HT1080 (cell line): ENCODE measurements at places on chromosomes 11 and 22. TPM values are rescaled to one million over a fixed set of nuclear protein-coding genes. Genes with fewer than 3 reads are reported as not detected.

GRCh38 chr11:86210898-86211297 lies 33.7 kb upstream of the EED start:
- no peak for DNase-seq

- peak; percentile 24 for DNase-seq
Measured at GRCh38 chr22:25404928-25405816, 159.3 kb upstream of the GRK3 start.

Gene TPH1
- total RNA-seq: 0.27 and 0.58 TPM in 2 replicates

- DNase-seq: no peak
Measured at GRCh38 chr11:2085251-2086066, 53.7 kb downstream of the IGF2 start.

DNA sequence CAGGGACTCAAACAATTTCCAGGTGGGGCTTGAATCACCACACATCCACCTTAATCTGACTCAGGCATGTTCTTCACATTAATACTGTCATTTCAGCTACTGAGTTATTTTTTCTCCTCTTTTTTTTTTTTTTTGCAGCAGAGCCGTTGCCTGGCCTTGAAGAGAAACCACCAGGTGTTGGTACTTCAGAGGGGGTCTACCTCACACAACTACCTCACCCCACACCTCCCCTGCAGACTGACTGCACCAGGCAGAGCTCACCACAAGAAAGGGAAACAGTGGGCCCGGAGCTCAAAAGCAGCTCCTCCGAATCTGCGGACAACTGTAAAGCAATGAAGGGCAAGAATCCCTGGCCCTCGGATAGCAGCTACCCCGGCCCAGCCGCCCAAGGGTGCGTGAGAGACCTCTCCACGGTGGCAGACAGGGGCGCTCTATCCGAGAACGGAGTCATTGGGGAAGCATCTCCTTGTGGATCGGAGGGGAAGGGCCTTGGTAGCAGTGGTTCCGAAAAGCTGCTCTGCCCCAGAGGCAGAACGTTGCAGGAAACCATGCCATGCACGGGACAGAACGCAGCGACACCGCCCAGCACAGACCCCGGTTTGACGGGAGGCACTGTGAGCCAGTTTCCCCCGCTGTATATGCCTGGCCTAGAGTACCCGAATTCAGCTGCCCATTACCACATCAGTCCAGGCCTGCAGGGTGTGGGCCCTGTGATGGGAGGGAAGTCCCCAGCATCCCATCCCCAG lies 15.1 kb upstream of the SLC25A18 start:
- no peak for DNase-seq

Gene OR5P2
- not detected in 2 replicates for total RNA-seq

- no peak for DNase-seq
Measured at GRCh38 chr11:96145163-96145585, 197.8 kb downstream of the MAML2 start.

DNA sequence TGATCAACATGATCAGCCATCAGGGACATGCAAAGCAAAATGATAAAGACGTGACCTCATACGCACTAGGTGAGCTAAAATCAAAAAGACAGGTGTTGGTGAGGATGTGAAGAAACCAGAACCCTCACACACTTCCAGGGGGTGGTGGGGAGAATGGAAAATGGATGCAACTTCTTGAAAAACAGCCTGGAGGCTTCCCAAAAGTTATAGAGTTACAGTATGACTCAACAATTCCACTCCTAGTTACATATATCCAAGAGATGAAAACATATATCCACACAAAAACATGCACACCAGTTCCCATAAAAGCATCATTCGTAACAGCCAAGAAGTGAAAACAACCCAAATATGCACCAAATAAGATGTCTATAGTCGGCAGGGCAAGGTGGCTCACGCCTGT lies 42.1 kb upstream of the APLNR start:
- no peak for DNase-seq

DNA sequence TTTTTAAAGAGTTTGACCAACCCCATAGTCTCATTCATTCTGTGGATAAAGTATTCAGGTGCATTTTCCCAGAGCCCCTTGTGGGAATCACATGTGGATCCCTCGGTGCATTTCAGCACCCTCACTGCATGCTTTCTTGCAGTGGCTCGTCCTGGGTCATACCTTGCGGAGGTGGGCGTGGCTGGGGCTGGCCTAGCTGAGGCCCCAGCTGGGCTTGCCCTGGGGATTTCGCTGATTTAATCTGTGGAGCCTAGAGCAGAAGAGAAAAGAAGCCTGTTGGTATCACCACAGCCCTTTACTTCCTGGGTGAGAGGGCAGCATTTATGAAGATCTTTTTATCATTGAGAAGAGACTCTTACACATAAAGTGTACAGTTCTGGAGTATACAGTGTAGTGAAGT lies 53.1 kb downstream of the FBXO7 start:
- no peak for DNase-seq

DNA sequence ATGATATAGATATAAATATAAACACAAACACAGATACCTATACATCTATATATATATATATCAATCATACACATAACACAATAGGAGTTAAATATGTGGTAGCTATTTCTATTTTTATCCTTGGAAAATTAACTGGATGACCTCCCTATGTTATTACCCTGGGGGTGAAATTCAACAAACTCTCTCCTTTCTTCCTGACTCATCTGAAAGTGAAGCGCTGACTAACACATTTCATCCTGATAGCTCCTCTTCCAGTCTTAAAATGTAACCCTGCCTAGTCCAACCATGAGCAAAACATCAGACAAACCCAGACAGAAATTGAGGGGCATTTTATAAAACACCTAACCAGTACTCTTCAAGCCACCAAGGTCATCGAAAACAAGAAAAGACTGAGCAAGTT lies 220.6 kb upstream of the ISX start:
- DNase-seq: no peak

- no peak for DNase-seq
Measured at GRCh38 chr22:31247726-31248125, 35.6 kb downstream of the LIMK2 start.

Gene LARGE1
- 1.0 and 1.8 TPM in 2 replicates for total RNA-seq

- peak; percentile 77 for DNase-seq
Measured at GRCh38 chr11:62612366-62613290, at the start of the genes EML3 and ROM1. Gene EML3 (minus strand): TSS chr11:62612775. CDS start chr11:62612457, 318 bp downstream. Gene ROM1 (plus strand): TSS chr11:62613257. CDS start chr11:62613282, 25 bp downstream.

GRCh38 chr11:15204711-15205110 lies 90.0 kb downstream of the INSC start:
- DNase-seq: no peak

Gene OPCML
- total RNA-seq: 0.03 and 0.13 TPM in 2 replicates

GRCh38 chr22:47517062-47517461 lies 754.6 kb downstream of the TBC1D22A start:
- no peak for DNase-seq

Gene MRPL49
- 100 and 124 TPM in 2 replicates for total RNA-seq

DNA sequence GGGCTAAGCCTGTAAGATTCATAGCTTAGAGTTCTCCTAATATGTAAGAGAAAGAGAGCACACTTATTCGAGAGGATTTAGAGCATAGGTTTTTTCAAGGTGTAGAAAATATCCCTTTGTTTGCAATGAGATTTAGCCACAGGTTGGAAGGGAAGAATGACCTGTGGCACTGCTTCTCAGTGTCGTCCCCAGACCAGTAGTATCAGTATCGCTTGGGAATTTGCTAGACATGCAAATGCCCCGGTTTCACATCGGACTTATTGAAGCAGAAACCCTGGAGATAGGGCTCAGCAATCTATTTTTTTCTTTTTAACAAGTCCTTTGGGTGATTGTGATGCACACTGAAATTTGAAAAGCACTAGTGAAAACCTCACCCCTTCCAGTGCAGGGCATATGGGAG lies 362.6 kb upstream of the C11orf87 start:
- no peak for DNase-seq

GRCh38 chr11:75474240-75474639 lies 41.2 kb upstream of the KLHL35 start:
- no peak for DNase-seq

GRCh38 chr11:117557361-117557760 lies 229.7 kb downstream of the CEP164 start:
- no peak for DNase-seq

DNA sequence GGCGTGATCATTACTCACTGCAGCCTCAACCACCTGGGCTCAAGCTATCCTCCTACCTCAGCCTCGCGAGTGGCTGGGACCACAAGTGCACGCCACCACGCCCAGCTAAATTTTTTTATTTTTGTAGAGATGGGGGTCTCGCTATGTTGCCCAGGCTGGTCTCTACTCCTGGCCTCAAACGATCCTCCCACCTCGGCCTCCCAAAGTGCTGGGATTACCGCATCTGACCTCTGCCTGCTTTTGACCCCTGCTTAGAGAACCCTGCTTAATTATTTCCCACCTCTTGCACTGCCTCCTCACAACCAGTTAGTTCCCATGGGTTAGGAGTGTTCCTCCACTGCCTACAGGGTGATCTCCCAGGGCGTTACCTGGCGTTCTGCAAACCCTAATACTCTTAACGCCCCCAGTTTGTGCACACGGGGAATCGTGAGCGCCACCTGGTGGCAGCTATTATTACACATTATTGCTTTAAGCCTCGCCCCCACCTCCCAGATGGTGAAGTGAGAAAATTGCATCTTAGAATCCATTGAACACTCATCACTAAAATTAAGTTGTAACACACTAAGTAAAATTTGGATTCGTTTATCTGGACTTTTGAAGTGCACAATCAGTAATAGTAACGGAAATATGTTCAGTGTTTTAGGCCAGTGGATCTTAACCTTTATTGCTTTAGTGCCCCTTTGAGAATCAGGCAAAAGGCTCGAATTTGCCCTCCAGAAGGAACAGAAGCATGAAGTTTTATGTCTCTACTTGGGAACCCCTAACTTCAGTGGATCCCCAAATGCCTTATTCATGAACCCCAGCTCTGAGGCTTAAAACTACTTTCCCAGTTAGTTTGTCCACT lies 61.4 kb upstream of the ASPHD2 start:
- peak; percentile 29 for DNase-seq

DNA sequence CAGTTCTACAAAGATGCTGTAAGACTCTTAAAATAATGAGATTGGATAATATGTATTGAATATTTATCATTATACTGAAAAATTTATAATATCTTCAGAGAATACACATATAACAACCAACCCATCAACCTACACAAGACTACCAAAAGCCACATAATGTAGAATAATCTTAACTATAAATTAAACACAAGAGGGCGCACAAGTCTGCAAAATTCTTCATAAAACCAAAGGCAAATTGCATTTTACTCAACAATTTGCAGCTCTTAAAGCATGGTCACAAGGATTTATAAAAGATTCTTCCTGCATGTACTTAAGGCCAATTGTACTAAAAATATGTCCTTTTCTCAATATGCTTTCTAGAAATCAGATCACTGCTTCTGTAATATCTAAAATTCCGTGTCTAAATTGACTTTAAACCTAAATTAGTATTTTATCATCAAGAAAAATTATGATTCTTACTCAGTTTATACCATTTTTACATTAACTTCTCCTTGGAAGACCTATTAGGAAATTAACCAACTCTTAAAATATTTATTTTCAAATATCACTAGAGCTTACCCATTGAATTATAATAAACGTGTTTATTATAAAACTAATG lies 79.0 kb downstream of the TTC28 start:
- DNase-seq: peak; percentile 47

Gene ALDH3B2
- not detected in 2 replicates for total RNA-seq

- DNase-seq: no peak
Measured at GRCh38 chr11:58613228-58613627, 9.2 kb upstream of the CNTF start.

Gene GRK3
- 1.7 and 2.5 TPM in 2 replicates for total RNA-seq

- DNase-seq: peak; percentile 17
Measured at GRCh38 chr11:11793073-11793472, 48.7 kb upstream of the USP47 start.

GRCh38 chr11:116577956-116578355 lies 194.8 kb downstream of the BUD13 start:
- DNase-seq: no peak

GRCh38 chr11:36394926-36395325 lies 98.8 kb downstream of the PRR5L start:
- no peak for DNase-seq

DNA sequence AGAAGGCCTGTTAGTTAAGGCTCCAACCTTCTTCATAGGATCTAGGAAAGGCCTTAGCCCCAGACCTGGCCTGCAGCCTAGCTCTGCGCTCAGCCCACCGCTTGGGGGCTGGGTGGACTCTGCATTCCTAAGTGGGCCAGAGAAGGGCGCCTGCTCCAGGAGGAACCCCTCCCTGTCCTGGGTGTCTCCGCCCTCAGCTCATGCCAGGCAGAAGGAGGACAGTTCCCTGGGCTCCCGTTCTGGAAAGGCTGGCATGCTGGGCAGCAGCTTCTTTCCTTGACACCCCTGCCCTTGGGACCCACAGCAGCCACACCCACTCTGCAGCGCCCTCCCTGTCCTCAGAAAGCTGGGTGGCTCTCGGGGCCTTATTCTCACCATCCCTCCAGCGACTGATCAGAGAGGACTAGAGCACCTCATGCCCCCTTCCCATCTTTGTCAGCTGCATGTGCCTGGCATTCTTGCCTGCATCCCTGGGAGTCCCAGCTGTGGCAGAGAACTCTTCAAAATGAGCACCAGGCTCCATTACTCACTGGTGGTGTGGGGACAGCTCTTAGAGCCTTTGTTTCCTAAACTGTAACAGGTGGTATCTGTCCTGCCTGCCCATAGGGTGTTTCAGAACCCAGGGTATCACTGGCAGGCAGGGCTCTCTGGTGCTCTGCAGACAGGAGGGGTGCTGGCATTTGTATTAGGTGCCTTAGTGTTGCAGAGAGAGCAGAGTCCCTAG lies 20.3 kb upstream of the MYRF start:
- DNase-seq: no peak

DNA sequence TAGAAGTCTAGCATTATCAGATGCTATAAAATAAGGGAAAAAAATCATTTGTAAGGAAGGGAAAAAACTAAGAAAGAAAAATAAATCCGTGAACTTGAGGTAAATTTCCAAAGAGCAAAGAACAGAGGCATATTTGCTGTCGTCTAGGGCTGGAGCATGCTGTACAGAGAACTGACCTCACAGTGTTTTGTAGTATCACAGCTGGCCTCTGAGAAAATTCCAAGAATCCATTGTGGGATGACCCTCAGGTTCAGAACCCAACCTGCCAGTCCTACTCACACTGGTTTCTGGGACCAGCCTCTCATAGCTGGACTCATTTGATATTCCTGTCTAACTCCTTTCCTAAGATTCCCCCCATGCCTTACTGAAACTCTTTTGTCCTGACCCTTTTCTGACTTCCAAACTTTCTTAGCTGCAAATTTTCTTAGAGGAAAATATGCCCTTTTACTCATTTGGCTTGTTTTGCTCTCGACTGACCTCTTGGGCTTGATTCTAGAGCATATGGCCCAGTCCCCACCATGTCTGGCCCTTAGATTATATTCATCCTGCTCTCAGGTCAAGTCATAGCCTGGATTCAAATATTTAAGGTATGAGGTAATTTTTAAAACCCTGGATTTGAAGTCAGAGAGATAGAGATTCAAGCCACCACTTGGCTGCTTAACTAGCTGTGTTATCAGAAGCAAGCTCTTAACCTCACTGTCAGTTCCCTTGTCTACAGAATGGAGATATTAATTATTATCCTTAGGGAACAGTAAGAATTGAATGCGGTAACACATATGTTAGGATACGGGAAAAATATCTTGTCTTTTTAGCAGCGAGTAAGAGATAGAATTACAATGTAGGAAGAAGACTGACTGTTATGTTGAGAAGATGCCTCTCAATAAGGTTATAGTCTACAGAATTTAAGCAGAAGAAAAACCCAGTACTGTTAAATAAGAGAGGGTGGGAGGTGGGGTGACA lies 89.7 kb upstream of the KCNA4 start:
- DNase-seq: no peak

Gene JHY
- 1.7 and 2.1 TPM in 2 replicates for total RNA-seq

Gene MIOX
- total RNA-seq: 0.13 TPM in 1 of 2 replicates, not detected in the other
